ENCODE measurements at places on chromosomes 3 and 15.

GRCh38 chr3:158974904-158975303 is 173.1 kb downstream of the MFSD1 start:
- DNase-seq, result no peak

- DNase-seq, result no peak
Measured at GRCh38 chr3:122824465-122825381, 29.9 kb downstream of the SLC49A4 start.

GRCh38 chr3:161413855-161414210 is 42.5 kb upstream of the SPTSSB start:
- DNase-seq, result no peak

DNA sequence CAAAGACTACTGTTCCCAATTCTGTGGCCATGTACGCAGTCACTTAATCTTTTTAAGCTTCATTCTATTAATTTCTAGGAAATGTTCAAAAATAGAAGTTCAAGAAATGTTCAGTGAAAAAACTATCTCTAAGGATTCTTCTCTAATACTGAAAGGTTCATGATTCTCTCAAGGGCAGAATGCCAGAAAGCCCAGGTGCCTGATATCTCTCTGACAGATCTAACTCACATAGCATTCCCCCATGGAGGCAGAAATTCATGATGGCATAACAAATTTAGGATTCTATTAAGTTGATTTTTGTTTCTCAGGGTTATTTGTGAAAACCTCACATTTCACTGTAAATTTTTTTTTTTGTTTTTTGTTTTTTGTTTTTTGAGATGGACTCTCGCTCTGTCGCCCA is 17.5 kb downstream of the CHRM5 start:
- DNase-seq, result no peak

DNA sequence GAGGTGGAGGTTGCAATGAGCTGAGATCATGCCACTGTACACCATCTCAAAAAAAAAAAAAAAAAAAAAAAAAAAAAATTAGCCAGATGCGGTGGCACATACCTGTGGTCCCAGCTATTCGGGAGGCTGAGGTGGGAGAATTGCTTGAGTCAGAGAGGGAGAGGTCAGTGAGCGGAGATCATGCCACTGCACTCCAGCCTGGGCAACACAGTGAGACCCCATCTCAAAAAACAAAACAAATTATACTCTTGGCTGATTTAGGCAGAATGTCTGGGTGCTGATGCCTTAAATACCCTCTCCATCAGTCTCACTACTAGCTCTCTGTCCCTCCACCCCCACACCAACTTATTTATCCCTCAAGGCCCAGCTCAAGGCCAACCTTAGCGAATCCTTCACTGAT is 14.0 kb downstream of the UBR1 start:
- no peak for DNase-seq

DNA sequence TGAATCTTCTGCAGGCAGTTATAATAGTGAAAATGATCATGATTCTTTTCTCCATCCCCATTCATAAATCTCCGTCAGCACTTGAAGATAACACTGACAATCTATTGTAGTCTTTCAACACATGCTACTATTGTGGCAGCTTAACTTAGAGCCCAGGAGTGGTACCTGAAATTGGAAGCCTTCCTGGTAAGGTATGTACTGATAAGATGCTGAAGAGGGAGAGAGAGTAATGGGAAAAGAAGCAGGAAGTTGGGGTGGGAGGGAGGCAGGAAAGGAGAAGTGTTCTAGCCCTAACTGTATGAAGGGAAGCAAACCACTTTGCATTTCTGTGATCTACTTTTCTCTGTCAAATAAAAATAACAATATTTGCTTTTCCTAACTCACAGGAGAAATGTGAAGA is 197.4 kb upstream of the RORA start:
- no peak for DNase-seq

DNA sequence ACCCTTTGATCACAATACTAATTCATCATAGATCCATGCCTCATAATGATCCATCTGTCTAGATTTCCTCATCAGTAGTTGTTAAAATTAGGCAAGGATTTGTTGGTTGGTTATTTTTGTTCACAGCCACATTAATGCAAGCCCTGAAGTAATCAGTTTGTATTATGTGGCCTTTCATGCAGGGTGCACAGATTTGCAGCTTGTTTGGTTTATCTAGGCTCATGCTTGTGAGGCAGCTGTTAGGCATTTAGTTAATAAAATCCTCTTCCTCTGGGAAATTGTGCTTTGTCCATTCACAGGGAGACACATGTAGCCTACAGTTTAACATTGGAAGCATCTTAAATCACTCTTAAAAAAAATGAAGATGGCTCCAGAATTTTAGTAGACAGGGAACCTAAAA is 162.8 kb upstream of the ZNF385D start:
- DNase-seq, result no peak

DNA sequence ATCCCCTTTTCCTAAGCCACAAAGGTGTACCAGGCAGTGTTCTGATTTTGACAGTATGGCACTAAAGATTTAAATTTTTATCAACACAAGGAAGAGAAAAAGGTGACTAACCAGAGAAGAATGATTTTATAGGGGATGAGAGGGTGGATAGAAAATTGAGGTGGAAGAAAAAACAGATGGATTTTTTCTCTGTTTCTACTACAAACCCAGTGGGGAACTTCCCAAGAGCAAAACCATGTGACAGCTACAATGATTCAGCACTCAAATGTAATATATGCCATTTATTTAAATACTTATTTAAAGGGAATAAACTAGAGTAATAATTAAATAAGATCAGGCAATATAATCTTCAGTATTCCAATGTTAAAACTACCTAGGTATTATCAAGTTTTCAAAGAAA is 11.1 kb downstream of the DCUN1D1 start:
- peak; percentile 53 for DNase-seq

- peak; percentile 79 for DNase-seq
Measured at GRCh38 chr15:100940767-100941379, 21.7 kb downstream of the LRRK1 start.

DNA sequence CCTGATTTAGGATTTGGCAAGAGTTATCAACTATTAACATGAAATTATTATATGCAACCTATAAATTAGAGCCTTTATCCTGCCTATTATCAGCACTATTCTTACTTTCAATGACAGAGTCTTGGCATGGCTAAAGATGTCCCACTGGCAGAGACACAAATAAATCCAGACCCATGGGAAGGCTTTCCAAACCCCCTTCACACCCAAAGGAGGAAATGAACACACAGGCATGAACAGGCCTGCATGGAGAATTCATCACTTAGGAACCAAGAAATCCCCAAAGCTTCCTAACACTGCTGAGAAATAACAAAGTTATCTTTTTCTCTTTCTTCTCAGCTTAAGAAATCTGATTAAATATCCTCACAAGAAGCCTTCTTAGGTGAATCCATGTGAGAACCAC is 213.9 kb downstream of the OCA2 start:
- no peak for DNase-seq

GRCh38 chr15:52806284-52806655 is 16.1 kb upstream of the ONECUT1 start:
- no peak for DNase-seq

GRCh38 chr3:78906245-78906644 is 861.6 kb downstream of the ROBO1 start:
- DNase-seq, result no peak

GRCh38 chr3:57292159-57292896 is at the start of gene ASB14:
ASB14 (minus strand) TSS chr3:57292685; CDS start chr3:57292033, 652 bp downstream.
- no peak for DNase-seq
